ENCODE measurements at places on chromosomes 3 and 15.

DNA sequence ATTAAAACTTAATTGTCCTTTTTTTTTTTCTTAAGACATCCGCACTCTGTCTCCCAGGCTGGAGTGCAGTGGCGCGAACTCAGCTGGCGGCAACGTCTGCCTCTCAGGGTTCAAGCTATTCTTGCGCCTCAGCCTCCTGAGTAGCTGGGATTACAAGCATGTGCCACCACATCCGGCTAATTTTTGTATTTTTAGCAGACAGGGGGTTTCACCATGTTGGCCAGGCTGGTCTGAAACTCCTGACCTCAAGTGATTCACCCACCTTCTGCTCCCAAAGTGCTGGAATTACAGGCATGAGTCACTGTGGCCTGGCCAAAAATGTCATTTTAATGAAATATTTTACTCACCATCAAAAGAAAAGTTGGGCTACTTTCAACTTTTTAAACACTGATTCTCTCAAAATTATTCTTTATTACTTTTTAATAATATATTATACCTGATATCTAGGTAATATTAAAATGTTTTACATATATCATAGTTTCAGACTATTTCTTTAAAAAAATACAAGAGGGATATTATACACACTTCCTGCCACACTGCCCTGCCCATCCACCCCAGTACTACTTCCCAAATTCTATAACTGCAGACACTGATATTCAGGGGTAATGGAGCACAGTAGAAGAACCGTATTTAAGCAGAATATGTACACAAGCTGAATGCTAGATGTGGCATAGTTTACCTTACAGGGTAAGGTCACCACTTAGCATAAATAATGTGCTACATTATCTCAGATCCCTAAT lies 723.9 kb upstream of the ZNF385D start:
- peak; percentile 45 for DNase-seq

- peak; percentile 6 for DNase-seq
Measured at GRCh38 chr3:175932586-175932985, 1073.5 kb downstream of the NAALADL2 start.

DNA sequence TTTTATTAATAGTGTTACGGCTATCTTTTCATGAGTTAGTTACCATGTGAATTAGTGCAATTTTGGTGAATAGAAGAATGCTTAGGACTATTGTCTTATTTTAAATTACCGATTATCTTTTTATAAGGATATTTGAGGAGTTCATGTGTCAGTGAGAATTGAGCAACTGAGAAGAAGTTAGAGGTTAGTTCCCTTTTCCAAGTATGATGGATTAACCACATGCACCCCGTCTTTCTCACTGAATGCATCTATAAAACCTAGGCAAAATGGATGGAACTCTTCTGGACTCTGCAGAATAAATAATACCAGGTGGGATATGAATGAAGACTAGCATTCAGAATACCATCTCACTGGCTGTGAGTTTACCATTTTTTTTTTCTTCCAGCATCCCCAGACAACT lies 74.3 kb downstream of the TCF12 start:
- DNase-seq = no peak

- DNase-seq = no peak
Measured at GRCh38 chr3:113714702-113715101, 18.3 kb upstream of the USF3 start.

- peak; percentile 66 for DNase-seq
Measured at GRCh38 chr3:171813897-171814460, 3.7 kb upstream of the PLD1 start.

DNA sequence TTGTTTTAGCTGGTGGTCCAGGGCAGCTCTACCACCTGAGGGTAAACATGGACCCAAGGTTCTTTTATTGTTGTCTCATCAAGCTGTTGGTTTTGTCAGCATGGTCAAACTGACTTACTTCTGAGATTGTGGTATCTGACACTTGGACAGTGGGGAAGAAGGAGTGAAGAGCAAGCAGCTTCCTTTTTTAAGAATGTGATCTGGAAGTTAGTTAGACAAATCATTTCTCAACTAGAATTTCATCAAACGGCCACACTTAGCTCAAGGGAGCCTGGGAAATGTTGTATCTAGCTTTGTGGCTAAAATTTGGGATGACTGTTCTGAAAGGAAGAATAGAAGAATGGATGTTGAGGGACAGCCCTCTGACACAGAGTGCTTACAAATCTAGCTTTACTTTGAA lies 215.2 kb downstream of the ZNF621 start:
- no peak for DNase-seq

- no peak for DNase-seq
Measured at GRCh38 chr3:134482622-134483021, 3.2 kb downstream of the ANAPC13 start.

- DNase-seq = peak; percentile 91
Measured at GRCh38 chr3:156615592-156616173, 58.7 kb upstream of the TIPARP start.

- DNase-seq = peak; percentile 43
Measured at GRCh38 chr15:88738796-88739195, 64.4 kb upstream of the ACAN start.

- DNase-seq = no peak
Measured at GRCh38 chr3:172101107-172101506, 61.7 kb downstream of the FNDC3B start.

- DNase-seq = no peak
Measured at GRCh38 chr3:189275852-189276251, 104.1 kb downstream of the TPRG1 start.

DNA sequence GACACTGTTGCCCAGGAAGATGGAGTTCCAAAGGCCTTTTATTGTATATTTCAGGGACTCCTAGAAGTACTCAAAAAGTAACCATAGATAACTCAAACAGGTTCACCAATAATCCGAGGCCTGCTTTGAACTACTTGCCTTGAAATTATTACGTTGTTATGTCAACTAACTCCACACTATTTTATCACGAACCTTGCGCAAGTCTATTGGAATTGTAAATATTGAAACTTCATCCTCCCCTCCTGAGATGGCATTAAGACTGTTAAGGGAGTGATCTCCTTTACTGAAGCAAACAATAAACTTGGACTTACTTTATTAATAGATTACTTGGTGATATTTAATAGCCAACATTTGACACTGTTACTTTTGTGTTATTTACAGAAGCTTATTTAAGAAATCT lies 199.6 kb upstream of the GADL1 start:
- DNase-seq = no peak

GRCh38 chr3:89059211-89059925 lies 48.1 kb upstream of the EPHA3 start:
- peak; percentile 88 for DNase-seq

DNA sequence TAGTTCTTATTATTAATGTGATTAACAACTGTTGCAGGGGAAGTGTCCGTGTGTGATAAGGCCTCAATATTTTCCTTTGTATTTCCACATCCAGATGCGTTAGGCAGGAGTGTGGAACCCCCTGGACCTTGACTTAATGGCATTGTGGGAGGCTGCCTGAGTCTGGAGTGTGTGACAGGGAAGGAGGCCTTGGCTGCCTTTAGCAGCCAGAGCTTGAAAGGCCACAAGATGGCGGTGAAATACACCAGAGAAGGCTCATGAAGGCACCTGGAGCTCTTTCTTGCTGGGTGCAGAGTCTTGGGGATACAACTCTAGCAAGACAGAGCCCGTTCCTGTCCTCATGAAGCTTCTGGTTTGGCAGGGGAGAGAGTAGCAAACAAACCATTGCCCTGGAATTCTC lies 36.9 kb downstream of the POLR2M start:
- DNase-seq = no peak

GRCh38 chr3:154023148-154023547 lies 98.0 kb upstream of the ARHGEF26 start:
- DNase-seq = no peak

DNA sequence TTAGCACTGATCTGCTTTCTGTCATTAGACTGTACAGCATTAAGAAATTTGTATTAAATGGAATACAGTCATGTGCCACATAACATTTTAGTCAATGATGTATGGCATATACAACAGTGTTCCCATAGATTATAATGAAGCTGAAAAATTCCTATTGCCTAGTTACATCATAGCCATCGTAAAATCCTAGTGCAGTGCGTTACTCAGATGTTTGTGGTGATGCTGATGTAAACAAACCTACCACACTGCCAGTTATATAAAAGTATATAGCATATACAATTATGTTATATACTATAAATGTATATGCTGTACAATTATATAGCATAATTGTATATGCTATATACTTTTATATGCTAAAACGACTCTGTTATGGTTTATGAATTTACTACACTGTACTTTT lies 41.7 kb downstream of the APH1B start:
- peak; percentile 52 for DNase-seq

DNA sequence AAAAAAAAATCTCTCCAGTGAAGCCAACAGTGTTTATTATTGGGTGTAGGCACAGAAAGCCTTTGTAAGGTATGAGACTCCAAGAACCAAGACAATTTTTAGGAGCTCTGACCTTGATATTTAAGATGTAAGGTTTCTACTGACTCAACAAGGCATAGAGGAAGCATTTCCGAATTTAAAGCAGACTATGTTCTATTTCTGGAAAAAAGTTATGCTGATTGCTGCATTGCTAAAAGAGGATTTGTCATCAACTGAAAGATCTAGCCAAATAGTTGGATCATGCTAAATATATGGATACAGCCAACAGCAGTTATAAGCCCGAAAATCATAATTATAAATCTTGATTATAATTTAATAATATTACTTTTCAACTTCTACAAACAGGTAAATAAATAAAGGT lies 53.3 kb upstream of the MELTF start:
- peak; percentile 31 for DNase-seq

DNA sequence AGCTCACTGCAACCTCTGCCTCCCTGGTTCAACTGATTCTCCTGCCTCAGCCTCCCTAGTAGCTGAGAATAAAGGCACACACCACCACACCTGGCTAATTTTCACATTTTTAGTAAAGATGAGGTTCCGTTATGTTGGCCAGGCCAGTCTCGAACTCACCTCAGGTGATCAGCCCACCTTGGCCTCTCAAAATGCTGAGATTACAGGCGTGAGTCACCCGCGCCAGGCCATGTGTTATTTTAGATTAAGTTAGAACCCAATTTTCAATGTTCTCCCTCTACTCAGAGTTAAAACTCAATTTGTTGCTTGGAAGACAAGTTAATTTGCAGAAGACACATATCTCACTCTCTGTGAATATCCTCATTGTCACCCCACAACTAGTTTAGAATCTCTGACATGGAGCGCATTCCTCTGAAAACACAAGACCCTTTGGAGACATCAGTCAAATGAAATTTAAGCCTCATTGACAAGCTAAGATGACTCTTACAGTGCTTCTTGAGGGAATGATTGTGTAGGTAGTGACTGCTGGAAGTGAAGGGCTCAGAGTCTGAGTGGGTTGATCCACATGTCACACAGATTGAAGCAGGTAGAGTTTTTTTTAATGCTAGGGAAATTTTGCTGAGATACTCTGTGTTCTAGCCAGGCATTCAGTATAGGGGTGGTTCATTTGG lies 60.6 kb upstream of the FRMD4B start:
- DNase-seq = no peak

DNA sequence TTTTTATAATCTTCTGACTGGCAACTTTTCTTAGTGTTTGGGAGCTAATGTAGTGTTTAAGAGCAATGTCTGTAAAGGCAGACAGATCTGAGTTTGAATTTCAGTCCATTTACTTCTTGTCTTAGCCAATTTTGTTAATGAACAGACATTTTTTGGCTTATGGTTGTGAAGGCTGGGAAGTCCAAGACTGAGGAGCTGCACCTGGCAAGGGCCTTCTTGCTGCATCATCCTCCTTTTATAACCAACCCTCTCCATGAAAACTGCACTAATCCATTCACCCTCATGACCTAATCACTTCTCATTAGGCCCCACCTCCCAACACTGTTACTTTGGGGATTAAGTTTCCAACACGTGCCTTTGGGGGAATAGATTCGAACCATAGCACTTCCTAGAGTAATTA lies 164.5 kb downstream of the GAP43 start:
- DNase-seq = no peak

GRCh38 chr3:17339132-17339575 lies 403.3 kb downstream of the TBC1D5 start:
- DNase-seq = no peak

- no peak for DNase-seq
Measured at GRCh38 chr15:94185547-94186236, 45.7 kb upstream of the MCTP2 start.

DNA sequence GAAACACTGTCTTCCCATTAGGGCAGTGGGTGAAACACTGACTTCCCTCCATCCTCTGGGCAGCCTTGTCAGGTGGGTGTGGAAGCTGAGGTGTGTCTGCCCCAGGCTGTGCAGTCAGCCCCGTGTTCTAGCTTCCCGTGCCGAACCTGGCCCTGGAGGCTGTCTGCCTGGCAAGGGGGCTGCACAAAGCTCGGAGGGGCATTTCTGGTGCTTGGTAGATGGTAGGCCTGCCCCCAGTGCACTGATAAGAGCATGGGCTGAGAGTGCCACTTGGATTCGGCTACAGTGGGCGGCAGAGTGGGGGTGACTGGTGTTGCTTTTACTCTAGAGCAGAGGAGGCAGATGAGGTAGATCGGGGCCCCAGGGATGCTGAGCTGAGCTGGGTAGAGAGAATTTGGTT lies 21.3 kb downstream of the IGF1R start:
- no peak for DNase-seq

DNA sequence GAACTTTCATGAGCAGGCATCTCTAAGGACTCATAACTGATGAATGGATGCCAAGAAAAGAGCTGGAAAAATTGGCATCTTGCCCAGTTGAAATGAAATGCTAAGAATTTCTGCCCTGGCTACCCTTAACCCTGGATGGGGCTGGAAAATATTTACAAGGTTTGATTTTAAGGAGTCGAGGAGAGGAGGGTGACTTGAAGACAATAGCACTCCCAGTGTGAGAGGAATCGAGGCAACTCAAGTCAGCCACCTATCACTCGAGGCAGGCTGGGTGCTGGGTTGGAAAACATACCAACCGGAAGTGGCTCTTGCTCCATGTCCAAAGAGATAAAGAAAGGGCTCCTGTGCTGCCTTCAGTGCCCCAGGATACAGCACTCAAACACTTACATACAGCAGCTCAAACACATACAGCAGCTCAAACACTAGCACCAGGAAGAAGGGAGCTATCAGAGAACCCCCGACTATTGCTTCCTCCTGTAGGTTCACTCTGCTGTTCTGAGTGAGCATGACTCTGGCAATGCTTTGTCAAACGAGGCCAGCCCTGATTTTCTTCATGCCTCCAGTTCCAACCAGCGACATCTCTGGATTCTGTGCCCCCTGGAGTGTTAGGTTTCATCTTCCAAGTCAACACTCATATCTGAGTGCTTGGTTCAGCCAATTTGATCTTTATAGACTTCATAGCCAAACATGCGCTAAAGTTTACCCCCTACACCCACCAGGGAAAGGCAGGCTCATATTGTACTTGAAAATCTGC lies 4.9 kb downstream of the PRICKLE2 start:
- peak; percentile 87 for DNase-seq

Measured in fibroblast of skin of right quadriceps (primary cell).